Activated CD8-positive, alpha-beta memory T cell treated with anti-CD3 and anti-CD28 coated beads for 1 hour (primary cell): ENCODE measurements at places on chromosomes 13 and 19.

- no peak for DNase-seq
Observed at GRCh38 chr13:84570831-84571230, 688.6 kb upstream of the SLITRK1 start.

DNA sequence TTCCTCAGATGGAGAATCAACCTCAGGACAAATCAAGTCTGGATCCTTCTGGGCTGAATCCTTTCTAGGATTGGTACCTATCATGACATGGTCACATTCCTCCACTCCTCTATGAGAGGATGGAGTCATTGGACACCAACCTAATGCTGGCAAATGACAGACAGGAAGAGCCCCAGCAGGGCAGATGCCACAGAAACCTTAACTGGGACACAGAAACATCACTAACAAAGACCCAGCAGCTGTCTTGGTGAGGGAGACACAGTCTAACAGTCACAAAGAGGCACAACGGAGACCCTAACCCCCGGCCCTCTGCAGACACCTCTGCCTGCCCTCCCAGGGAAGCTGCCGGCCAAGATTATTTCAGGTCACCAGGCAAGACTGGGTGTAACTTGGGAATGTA lies 2.1 kb downstream of the ANKRD27 start:
- no peak for DNase-seq

DNA sequence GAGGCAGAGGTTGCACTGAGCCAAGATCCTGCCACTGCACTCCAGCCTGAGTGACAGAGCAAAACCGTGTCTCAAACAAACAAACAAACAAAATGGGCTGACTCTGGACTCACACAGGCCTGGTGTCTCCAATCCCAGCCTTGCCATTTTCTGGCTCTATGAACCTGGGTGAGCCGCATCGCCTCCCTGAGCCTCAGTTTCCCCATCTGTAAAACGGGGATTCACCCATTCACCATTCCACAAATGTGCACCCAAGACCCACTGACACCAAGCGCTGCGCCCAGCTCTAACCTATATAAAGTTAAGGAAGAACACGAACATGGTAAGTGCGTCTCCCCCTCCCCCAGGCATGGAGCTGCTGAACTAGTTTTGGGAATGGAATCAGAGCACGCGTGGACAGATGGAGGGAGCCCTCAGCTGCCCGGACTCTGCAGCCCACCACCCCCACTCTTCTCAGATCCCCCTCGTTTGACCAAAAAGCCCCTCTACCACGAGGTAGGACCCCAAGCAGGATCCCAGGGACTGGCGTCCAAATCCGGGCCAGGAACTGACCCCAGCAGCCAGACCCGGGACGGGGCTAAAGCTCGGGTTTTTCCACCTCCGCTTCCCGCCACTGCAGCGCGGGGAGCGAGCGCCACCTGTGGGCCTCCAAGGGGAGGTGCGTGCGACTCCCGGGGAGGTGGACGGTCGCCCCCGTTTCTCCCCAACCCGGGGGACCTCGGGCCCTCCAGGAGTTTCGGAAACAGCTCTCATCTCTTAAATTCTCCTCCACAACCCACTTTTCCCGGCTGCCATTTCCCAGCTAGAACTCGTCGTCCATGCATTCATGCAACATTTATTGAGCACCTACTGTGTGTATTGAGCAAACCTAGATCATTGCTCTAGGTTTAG lies 33.0 kb upstream of the ADGRE5 start:
- DNase-seq: no peak

- DNase-seq: no peak
Observed at GRCh38 chr19:35164418-35164817, 9.9 kb downstream of the FXYD5 start.

DNA sequence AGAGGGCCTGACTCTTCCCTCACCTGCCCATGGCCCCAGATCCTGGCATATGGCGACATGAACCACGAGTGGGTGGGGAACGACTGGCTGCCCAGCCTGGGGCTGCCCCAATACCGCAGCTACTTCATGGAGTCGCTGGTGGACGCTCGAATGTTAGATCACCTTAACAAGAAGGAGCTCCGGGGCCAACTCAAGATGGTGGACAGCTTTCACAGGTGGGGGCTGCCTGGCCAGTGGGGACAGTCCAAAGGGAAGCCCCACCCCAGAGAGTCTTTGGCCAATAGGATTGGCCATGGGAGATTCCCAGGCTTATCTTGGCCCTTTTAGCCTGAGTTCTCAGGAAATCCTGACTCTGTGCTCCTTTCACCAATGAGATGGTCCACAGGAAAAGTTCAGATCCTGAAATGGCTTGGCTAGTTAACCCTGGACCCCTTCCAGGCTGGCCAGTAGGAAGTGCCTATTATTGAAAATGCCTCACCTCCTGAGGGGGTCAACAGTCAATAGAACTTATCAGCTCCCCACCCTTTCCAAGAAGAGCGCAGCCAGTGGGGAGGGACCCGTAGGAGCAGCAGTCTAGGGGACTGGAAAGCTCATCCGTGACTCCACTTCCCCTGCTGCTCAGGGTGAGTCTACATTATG lies 7.0 kb downstream of the HRC start:
- DNase-seq: no peak

- no peak for DNase-seq
Observed at GRCh38 chr13:89490661-89491060, 1819.5 kb downstream of the SLITRK5 start.

GRCh38 chr13:61654481-61654880 lies 238.8 kb upstream of the PCDH20 start:
- DNase-seq: no peak

DNA sequence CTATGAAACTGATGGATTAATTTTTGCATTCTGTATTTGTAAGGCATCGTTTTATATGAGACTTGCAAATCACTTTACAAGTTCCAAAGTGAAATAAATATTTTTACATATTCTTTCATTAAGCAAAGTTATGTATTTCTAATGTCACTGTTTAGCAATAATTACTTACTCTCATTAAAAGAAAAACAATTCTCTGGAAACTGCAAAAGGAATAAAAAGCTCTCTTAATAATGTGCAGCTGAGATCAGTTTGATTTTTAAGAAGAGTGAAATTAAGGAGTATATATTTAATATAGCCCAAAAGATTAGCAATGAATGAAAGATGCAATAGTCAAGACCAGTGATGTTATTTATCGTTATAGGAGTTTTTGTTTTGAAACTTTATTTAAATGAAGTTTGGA lies 155.2 kb downstream of the GPC5 start:
- no peak for DNase-seq

DNA sequence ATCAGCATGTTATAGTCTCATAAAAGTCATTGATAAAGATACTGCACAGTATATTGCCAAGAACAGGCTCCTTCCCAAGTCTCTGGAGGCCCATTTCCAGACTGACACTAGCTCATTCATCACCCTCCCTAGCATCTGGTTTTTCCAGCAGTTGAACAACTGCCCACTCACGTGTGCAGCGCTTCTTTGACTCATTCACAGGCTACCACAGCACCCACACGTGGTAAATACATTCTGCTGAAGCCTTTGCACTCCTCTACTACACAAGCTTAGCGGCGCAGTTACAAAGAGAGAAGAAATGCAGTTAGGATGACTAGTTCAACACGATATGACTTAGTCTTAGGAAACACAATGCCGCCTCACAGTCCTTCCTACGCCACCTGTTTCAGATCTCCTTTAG lies 87.7 kb downstream of the DOCK9 start:
- no peak for DNase-seq

DNA sequence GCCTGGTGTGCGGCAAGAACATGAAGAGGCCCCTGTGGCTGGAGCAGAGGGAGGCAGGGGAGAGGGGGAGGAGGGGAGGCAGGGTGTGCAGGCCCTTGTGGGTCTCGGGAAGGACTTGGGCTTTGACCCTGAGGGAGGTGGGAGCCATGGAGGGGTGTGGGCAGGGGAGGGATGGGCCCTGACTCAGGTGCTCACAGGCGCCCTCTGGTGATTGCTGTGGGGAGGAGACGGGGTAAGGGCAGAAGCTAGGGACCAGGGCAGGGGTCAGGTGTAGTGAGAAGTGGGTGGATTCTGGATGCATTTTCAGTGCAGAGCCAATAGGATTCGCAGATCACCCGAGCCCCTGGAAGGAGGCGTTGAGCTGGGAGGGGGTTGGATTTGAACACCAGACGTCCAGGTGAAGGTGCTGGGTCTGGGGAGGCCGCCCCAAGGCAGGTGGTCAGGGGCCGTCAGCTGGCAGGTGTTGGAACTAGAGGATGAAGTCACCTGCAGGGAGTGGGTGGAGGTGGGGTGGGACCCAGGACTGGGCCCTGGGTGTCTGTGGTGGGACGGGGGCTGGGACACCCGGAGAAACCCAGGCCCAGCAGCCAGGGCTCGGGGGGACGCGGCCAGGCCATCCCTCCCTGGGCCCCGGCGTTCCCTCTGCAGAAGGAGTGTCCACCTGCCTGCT lies 185.4 kb downstream of the KDM4B start:
- no peak for DNase-seq

DNA sequence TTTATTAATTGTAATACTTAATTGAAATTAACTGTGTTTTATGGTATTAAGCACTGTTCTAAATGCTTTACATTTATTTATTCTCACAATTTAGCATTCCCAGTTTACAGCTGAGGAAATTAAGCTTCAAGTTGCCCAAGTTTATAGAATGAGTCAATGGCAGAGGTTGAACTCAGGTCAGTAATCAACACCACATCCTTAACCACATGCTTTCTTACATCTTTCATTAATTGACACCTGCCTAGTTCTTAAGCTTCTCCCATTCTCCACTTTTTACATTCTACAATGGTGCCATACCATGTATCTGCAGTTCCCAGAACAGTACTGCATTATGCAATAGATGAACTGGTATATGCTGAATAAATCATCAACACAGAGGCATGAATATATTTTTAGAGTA lies 11.7 kb upstream of the RBM26 start:
- no peak for DNase-seq

- DNase-seq: no peak
Observed at GRCh38 chr13:40570930-40571329, 95.5 kb downstream of the FOXO1 start.

DNA sequence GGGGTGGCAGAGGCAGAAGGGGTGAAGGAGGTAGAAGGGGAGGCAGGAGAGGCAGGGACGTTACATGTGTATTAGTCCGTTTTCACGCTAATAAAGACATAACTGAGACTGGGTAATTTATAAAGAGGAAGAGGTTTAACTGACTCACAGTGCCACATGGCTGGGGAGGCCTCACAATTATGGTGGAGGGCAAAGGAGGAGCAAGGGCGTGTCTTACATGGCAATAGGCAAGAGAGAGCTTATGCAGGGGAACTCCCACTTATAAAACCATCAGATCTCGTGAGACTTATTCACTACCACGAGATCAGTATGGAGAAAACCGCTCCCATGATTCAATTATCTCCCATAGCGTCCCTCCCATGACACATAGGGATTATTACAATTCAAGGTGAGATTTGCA lies 19.0 kb upstream of the ACOD1 start:
- no peak for DNase-seq

DNA sequence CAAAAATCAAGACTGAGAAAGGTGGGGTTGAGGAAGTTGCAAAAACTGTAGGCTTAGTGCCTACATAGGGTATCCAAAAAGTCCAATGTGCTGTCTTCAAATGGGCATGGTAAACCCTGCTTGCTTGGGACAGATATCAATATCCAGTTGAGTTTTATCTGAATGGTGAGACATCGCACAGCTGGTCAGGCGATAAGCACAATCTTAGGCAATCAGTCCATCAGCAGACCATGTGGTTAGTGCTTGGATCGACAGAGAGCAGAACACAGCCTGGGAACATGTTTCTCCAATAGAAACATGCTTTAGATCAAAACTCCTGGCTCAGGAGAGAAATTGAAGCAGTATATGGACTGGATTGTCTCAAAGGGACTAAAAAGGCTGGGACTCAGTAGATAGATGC lies 151.3 kb upstream of the IPO5 start:
- no peak for DNase-seq

- no peak for DNase-seq
Observed at GRCh38 chr13:38265132-38265497, 84.5 kb upstream of the UFM1 start.

GRCh38 chr13:98299966-98300350 lies 122.9 kb upstream of the RNF113B start:
- DNase-seq: no peak

- no peak for DNase-seq
Observed at GRCh38 chr13:95624020-95624419, 20.5 kb downstream of the DZIP1 start.

- DNase-seq: no peak
Observed at GRCh38 chr13:111401151-111401550, 80.7 kb downstream of the TEX29 start.

- no peak for DNase-seq
Observed at GRCh38 chr13:43787997-43788396, 1.2 kb upstream of the ENOX1 start.

- no peak for DNase-seq
Observed at GRCh38 chr13:62643007-62643483, 1227.4 kb upstream of the PCDH20 start.

DNA sequence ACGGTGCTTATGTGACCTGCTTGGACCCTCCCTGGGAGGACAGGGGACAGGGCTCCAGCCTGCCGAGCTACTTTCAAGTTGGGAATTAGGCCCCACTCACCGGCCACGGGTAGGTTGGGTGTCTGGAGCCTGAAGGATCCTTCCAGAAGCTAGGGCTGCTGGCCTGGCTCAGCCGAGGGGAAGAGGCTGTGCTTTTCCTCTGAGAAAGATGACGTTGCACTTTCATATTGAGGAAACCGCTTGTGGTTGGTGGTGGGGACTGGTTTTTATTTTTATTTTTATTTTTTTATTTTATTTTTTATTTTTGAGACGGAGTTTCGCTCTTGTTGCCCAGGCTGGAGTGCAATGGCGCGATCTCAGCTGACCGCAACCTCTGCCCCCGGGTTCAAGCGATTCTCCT lies at the start of gene TMEM150B:
TMEM150B (minus strand) TSS at position 170 of the 400 bp plus-strand sequence. CDS start 4,305 bp downstream, outside the sequence.
- no peak for DNase-seq

DNA sequence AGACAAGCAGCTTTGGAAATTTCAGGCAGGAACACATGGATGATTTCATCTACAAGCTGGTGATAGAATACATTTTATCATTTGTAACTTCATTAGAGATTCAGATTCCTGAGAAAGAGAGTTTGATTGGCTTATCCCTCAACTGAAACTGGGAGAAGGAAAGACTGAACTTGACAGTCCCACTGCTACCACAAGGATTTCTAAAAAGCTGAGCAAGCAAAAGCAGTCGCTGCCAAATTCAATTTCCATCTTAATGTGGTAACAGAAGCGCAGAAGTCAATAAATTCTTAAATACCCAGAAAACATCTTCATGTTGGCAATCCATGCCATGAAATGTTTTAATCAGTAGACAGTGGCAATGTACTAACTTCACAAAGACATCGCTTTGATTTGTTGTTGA lies 172.1 kb upstream of the DACH1 start:
- no peak for DNase-seq

- DNase-seq: no peak
Observed at GRCh38 chr19:18423258-18424020, 4.2 kb downstream of the SSBP4 start.

DNA sequence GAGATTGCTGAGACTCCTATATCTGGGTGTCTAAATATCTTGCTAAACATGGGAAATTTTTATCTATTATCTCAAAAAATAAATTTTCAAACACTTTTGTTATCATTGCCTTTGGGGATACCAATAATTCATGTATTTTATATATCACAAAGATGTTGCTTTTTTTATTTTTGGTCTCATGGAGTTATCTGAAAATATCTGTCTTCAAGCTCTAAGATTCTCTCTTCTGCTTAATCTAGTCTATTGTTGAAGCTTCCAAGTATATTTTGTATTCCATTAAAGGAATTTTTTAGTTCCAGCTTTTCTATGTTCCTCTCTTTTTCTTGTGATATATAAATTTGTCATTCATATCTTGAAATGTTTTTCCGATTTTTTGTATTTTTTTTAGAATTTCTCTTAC lies 812.0 kb downstream of the DACH1 start:
- no peak for DNase-seq
